ENCODE measurements at places on chromosomes 2 and 18. TPM values are rescaled to one million over a fixed set of nuclear protein-coding genes. Genes with fewer than 3 reads are reported as not detected.

Gene RBM44
- 0.71 TPM for total RNA-seq

Gene DTNA
- 16.9 TPM for total RNA-seq

Gene REG3G
- 0.30 TPM for total RNA-seq

Gene SLC16A14
- total RNA-seq, result 2.6 TPM

Gene SERPINB13
- total RNA-seq, result not detected

DNA sequence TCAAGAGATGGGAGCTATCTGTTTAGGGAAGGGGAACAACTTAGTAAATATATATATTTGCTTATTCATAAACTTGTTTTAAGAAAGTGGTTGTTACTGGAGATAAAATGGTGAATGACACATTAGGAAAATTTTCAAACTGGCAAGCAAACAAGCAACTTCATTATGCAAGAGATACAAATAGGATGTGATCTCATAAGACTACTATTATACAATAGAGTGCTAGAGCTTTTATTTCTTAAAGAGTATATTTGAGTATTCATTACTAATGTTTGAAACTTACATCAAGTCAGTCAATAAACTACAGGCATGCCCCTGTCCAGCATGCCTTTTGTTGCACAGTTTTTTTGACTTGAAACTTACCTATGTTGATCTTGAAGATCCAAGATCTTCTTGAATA, 355.2 kb upstream of the KCNJ3 start:
- no peaks in the 10 kb centered on the region for H3K27me3 ChIP-seq
- peaks cover 16% of the 10 kb centered on the region for H3K4me1 ChIP-seq
- H3K27ac ChIP-seq, result no peak overlapping the region
- no peak for DNase-seq
- no peak overlapping the region for H3K4me3 ChIP-seq

GRCh38 chr18:70273021-70273420, 15.8 kb upstream of the SOCS6 start:
- H3K36me3 ChIP-seq, result peaks cover 28% of the 10 kb centered on the region
- no peaks in the 10 kb centered on the region for H3K27me3 ChIP-seq
- no peak overlapping the region for H3K27ac ChIP-seq
- H3K4me1 ChIP-seq, result peaks cover 4% of the 10 kb centered on the region

DNA sequence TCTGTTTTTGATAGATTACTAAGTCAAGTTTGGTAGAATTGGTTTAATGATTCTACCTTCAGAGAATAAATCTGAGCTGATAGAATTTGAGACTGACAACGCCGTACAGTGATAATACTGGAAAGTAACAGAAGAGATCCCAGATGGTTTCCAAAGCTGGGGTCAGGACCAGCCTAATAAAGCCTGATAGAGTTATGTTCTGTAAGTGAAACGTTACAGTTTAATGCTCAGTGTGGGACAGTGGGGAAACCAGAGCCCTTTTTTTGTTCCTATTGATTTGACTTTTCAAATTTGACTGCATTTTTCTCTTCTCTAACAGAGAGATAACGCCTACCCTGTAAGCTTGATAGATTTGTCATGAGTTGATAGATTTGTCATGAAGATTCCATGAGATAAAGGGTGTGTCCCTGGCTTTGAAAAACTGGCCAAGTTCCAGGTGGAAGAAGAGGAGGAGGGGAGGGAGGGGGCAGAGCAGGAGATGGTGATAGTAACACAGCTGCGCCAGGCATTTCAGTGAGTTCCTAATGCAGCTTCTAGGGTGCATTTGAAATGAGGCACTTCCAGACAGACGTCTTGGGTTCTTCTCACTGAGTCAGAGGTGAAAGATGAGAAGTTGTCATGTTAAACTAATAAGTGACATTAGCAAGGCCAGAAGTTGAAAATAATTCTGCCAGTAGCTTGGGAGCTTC, 65.1 kb downstream of the CERS6 start:
- peak overlapping the region; percentile 4 for H3K27ac ChIP-seq
- H3K4me1 ChIP-seq, result peaks cover 58% of the 10 kb centered on the region
- H3K27me3 ChIP-seq, result no peaks in the 10 kb centered on the region
- no peak overlapping the region for H3K4me3 ChIP-seq
- H3K36me3 ChIP-seq, result no peaks in the 10 kb centered on the region

GRCh38 chr2:191048073-191048472, 34.1 kb upstream of the STAT1 start:
- DNase-seq, result no peak
- H3K36me3 ChIP-seq, result no peaks in the 10 kb centered on the region
- no peaks in the 10 kb centered on the region for H3K27me3 ChIP-seq
- H3K27ac ChIP-seq, result no peak overlapping the region

GRCh38 chr18:2847317-2848246, 776 bp downstream of the EMILIN2 start:
- H3K36me3 ChIP-seq, result no peaks in the 10 kb centered on the region
- H3K27ac ChIP-seq, result no peak overlapping the region
- peak overlapping the region; percentile 88 for H3K4me3 ChIP-seq
- peaks cover 18% of the 10 kb centered on the region for H3K4me1 ChIP-seq
- DNase-seq, result peak; percentile 40

DNA sequence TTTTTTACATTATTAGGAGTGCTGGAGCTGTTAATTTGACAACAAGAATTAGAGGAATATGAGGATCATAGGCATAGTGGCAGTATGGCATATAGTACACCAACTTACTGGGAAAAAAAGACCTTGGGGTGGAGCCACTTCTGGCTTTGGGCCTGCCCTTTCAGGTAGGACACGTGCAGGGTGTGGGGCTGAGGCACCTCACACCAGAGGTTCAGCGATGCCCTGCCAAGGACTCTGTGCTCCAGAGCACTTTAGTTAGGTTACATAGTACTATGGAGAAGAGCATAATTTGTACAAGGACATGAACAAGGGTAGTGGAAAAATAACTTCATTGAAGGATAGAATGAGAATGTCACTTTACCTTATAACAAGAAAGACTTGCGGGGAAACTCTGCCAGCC, 77.1 kb upstream of the CD302 start:
- H3K27me3 ChIP-seq, result no peaks in the 10 kb centered on the region
- no peak overlapping the region for H3K27ac ChIP-seq
- no peak for DNase-seq

DNA sequence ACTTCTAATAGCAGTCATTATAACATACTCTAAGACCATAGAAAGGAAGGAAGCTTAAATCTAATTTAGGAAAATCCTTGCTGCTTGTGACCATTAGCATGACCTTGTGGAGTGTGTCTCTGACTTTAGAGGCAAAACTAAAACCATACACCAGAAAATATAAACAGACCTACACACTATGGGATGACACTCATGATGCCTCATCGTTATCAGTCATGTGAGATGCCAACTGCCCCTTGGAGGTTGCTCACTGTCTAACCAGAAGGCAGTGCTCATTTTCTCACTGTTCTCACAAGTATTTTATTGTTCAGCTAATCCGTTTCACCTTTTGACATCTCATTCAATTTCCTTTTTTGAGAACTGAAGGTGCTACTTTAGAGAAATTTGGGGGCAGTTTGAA, 376.9 kb downstream of the RND3 start:
- no peaks in the 10 kb centered on the region for H3K36me3 ChIP-seq
- no peak for DNase-seq
- no peaks in the 10 kb centered on the region for H3K27me3 ChIP-seq
- H3K4me3 ChIP-seq, result no peak overlapping the region
- H3K4me1 ChIP-seq, result no peaks in the 10 kb centered on the region

- no peaks in the 10 kb centered on the region for H3K27me3 ChIP-seq
- H3K36me3 ChIP-seq, result no peaks in the 10 kb centered on the region
- no peak for DNase-seq
These were observed 331.3 kb downstream of the SS18 start for GRCh38 chr18:25759111-25759510.

DNA sequence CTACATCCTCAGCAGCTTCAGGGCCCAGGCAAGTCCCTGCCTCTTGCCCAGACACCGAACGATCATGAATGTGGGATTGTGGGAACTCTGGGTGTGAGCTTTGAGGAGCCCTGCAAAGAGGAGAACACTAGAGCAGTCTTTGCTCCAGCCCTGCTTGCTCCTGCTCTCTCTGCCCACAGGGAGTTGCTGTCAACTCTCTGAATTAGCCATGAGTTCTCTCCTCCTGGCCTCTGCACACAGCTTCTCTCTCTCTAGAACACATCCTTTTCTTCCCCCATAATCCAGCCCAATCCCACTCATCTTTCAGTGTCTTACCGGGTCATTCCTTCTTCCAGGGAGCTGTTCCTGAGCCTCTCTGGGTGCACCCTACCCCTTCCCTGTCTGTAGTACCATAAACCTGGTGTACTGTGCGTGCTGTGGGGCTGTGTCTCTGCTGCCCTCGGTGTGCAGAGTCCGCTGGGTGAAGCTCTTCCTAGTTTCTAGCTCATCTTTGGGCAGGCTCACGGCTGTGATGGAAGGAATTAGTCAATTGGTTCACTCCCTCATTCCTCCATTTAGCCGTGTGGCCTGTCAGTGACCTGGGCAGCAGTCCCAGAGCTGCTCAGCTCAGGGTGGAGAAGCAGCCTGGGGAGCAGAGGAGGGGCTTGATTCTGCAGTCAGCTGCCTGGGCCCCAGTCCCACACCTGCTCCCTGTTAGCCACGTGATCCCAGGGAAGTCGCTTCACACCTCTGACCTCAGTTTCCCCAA, 132.9 kb upstream of the HDAC4 start:
- H3K27me3 ChIP-seq, result peaks cover 4% of the 10 kb centered on the region
- H3K4me3 ChIP-seq, result no peak overlapping the region
- DNase-seq, result no peak

DNA sequence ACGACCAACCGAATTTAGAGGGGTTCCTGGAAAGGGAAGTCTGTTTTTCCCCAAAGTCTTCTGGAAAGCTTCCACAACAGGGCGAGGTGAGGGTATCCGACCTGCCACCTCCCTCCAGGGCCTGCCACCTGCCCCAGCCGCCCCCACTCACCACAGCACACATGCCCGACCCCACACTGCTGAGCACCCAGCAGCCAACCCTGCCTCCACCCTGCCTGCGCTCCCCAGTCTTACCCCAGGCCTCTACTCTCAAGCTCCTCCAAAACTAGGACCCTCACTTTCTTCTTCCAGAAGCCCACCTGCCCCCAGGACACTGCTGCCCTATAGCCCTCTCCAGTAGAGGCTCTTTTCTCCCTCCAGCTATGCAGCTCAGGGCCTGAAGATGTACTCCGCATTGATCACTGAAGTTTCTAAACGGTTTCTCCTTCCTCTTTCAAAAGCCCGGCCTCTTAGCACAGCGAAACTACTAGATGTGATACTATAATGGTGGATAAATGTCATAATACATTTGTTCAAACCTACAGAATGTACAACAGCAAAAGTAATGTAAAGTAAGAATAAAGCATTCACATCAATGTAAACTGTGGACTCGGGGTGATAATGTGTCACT, 128.8 kb upstream of the SLC1A4 start:
- no peak for DNase-seq
- no peaks in the 10 kb centered on the region for H3K36me3 ChIP-seq
- peaks cover 27% of the 10 kb centered on the region for H3K27me3 ChIP-seq
- H3K4me1 ChIP-seq, result peaks cover 20% of the 10 kb centered on the region
- 0 out of 2 replicates have a peak overlapping the region, but pooled peaks have one; percentile 40 for H3K4me3 ChIP-seq

DNA sequence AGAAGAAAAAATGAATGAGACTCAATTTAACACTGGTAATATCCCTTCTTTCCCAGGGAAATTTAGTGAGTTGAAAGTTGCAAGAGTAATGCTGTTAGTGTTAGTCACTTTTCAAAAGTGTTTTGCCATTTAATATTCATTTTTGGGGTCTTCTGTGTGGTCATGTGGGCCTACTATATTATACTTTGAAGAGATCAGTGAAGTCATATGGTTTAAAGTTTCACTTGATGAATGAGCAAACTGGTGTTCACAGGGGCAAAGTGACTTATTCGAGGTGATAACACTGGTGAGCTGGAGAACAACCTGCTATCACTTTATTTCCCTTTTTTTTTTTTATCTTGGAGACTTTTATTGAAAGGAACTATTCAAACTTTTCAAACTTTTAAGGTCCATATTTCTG, 196.0 kb downstream of the PLCL1 start:
- DNase-seq, result no peak
- H3K27ac ChIP-seq, result no peak overlapping the region
- no peaks in the 10 kb centered on the region for H3K4me1 ChIP-seq

DNA sequence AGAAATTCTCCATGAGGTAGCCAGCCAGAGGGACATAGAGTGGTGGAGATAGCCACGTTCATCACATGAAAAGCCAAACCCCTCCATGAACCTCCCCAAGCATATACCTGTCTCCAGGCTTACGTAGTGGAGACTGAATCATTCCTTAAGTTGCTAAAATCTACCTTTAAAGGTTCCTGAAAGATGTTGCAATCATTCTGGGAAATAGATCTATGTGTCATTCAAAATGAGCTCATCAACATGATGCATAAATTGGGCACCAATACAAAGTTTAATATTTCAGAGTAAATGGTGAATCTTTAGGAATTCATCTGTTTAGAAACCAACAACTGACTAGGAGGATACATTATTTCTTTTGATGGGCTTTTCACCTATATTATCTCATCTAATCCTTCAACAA, 362.6 kb upstream of the ID2 start:
- no peaks in the 10 kb centered on the region for H3K27me3 ChIP-seq
- H3K27ac ChIP-seq, result no peak overlapping the region
- H3K4me1 ChIP-seq, result peaks cover 21% of the 10 kb centered on the region
- no peak overlapping the region for H3K4me3 ChIP-seq
- H3K36me3 ChIP-seq, result no peaks in the 10 kb centered on the region
